ENCODE measurements at places on chromosomes 7 and 10.

GRCh38 chr7:5478568-5479430 is 55.2 kb upstream of the TNRC18 start:
- no peak for DNase-seq

DNA sequence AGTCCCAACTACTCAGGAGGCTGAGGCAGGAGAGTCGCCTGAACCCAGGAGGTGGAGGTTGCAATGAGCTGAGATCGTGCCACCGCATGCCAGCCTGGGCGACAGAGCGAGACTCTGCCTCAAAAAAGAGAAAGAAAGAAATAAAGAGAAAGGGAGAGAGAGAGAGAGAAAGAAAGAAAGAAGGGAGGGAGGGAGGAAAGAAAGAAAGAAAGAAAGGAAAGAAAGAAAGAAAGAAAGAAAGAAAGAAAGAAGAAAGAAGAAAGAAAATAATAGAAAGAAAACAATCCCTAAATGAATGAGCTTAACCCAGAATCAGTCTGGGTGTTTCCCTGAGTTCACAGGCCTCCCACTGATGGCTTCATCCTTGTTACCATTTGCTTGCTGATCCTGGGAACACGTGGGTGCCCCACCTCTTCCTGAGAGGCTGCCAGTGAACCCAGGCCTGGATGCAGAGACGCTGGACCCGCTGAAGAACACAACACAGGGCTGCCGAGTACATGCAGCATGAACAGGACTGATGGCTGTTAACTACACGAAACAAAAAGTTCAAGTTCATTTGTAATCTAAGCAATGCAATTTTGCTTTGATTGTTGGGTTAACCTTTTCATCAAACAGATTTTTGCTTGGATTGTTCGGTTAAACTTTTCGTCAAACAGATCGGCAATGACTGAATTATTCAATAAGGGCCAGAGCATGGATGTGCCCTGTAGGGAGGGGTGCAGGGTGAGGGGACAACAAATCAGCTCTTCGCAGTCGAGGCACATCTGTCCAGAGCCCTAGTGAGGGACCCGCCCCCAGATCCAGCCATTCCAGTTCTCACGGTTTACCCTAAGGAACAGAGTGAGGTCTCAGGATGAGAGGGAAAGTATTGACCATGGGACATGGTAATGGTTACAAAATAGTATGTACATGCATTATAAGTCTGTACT is 11.5 kb downstream of the NPFFR1 start:
- DNase-seq = no peak

DNA sequence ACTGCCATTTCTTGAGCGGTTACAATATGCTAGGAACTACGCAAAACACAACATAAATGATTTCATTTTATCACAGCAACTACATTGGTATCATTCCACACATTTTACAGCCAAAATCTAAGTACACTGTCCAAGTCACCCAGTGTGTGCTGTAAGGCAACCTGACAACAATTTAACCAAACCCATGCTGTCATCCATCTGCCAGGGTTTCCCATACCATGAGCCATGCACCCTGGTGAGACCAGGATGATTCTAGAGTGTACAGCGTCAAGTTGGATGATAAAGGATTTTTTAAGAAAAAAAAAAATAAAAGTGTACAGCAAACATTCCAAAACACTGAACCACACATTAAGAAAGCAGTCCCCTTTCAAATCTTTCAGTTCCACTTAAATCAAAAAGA is 52.9 kb downstream of the PIK3AP1 start:
- no peak for DNase-seq

DNA sequence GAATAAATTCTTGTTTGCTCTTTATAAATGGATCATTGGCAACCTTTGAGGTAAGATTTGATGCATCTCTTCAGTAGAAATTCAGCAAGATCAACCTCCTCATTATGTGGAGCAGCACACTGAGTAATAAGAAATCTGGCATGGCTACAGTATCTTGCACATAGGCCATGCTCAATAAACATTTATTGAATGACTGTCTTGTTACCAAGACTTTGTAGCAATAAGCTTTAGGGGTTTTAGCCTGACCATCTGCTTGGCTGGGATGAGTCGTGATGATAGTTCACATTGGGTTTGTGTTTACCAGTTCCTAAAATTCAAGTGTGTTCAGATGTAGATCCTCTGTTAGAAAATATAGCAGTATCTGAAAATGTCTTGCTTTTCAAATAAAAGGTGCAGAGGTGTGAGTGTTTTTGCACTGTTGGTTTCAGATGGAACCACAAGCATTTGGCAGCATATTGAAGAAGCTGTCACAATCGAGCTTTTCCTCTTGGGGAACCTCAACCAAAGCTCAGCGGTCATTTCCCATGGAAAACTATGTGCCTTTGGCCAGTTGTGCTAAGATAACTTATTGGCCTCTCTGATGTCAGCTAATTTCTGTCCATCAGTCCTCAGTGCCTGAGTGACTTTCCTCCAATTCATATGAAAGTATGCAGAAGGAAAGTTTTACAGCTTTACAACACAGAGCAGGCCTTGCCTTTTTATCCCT is 442.6 kb downstream of the GFRA1 start:
- DNase-seq = no peak

GRCh38 chr7:39637400-39637799 is 14.0 kb downstream of the RALA start:
- no peak for DNase-seq

- DNase-seq = no peak
Measured at GRCh38 chr7:29987811-29988317, 1.7 kb downstream of the SCRN1 start.

Measured in activated CD4-positive, alpha-beta T cell treated with anti-CD3 and anti-CD28 coated beads, Interleukin-10, Interleukin-2, amounts not matched to agents 100 ng/mL and 50 ng/mL, durations not matched to agents 16 hours and 8 hours (primary cell).